ENCODE measurements at places on chromosomes 7 and 10.

DNA sequence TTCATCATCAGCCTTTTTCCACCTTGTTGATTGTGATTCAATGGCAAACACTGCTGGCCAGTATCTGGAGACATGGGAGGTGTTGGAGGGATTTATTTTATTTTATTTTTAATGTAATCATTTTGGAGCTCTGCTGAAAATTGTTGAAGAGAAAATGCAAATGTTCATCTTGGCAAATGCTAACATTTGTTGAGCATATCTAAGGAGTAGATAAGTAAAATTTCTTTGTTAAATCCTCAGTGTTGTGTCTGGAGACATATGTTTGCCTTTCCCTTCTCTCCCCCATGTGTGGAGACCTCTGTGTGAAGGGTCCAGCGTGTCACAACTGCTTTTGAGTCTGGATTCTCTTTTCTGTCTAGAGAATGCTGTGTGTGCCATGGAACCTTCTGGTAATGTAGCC, 300.3 kb downstream of the FZD1 start:
- no peak for DNase-seq

DNA sequence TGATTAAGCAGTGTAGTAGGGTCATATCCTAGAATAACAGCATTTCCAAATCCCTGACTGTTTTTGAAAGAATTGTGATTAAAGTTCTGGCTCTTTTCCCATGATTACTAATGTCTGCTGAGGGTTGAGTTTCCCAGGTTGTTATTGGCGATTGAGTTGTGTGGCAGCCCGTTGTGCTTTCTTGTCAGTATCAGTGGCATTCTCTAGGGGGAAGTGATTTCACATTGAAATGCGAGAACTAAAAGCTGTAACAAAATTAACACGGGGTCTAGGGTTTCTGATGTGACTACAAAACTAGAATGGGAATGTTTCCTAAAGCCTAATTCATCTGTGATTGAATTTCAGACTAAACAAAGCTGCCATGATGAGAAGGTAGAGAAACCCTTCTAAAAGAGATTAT, 349.4 kb downstream of the EXOC4 start:
- no peak for DNase-seq

- DNase-seq: no peak
These were observed at the start of gene MAT1A for GRCh38 chr10:80289451-80290287. Gene MAT1A (minus strand): TSS chr10:80289658. CDS start chr10:80289423, 235 bp downstream.

- no peak for DNase-seq
These were observed 57.5 kb upstream of the CREB5 start for GRCh38 chr7:28354601-28355402.

GRCh38 chr10:30978843-30979242, 52.8 kb downstream of the ZNF438 start:
- DNase-seq: no peak

DNA sequence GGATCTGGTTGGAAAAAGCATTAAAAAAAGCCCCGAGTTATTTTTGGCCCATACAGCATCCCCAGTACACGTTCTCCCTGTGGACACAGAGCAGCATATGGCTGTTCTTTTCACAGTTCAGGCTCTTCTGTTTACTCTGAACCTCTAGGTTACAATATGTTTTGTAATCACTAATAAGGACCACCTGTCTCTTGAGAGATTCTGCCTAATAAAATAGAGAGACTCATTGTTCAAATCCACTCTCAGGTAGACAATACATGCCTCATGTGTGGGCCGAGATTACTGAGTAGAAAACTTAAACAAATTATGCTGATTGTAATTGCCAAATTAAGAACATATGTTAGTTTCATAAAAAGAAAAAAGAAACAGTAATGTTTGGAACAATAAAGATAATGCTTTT, 647.7 kb downstream of the GRM8 start:
- DNase-seq: no peak

DNA sequence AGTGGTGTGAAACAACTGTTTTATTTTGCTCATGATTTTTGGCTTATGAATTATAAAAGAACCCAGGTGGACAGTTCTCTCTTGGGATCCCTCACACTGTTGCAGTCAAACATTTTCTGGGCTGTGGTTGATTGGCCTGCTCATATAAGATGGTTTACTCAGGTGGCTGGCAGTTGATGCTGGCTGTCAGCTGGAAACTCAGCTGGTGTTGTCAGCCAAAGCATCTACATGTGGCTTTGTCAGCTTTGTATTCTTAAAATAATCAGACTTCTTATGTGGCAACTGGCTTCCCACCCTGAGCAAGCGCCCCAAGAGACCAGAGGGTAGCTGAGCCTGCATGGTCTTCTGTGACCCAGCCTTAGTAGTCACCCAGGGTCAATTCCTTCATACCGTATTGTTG, 534.7 kb downstream of the NRG3 start:
- no peak for DNase-seq

GRCh38 chr10:49111320-49111698, 4.0 kb downstream of the VSTM4 start:
- DNase-seq: no peak

DNA sequence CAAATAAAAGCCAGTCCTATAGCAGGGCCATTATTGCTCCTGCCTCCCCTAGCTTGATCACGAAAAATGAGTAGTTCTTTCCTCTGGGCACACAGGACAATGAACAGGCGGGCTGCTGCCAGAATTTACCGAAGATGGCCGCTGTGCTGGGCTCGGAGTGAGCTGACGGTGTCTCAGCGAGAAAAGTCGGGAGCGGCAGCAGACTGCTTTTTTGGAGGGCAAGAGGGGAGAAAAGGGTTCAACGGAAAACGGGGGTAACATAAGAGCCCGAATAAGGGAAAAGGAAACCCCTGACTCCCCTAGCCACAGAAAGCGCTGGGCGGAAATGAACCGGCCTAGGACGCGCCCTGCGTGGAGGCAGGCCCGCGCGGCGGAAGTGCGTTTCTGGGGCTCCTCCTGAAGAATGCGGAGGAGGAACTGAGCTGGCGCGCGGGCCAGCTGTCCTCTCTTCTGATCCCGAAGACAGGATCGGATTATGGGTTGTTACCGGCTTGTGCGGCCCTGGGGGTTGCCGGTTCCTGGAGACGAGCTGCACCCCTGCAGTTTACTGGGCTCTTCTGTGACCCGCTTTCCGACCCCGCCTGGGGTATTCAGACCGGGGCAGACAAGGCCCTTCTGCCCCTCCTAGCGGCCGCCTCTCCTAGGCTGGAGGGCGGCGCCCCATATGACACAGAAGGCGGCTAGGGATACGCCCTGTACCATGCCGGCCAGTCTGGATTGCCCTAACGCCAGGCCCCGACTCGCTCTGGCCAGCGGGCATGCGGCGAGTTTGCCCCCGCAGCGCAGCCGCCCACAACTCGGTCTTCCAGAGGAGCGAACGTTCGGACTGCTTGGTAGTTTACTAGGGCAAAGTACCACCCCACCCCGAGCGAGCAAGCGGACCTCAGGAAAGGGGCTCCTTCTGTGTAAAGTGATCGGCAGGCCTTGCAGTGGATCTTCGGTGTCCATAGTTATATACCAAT, 30.1 kb upstream of the KMT2E start:
- DNase-seq: peak; percentile 81

- peak; percentile 65 for DNase-seq
These were observed 22.9 kb downstream of the GSAP start for GRCh38 chr7:77393261-77393660.

GRCh38 chr7:2843711-2844152, 376 bp downstream of the GNA12 start:
- DNase-seq: no peak

GRCh38 chr10:44056206-44056605, 328.7 kb downstream of the CXCL12 start:
- no peak for DNase-seq

DNA sequence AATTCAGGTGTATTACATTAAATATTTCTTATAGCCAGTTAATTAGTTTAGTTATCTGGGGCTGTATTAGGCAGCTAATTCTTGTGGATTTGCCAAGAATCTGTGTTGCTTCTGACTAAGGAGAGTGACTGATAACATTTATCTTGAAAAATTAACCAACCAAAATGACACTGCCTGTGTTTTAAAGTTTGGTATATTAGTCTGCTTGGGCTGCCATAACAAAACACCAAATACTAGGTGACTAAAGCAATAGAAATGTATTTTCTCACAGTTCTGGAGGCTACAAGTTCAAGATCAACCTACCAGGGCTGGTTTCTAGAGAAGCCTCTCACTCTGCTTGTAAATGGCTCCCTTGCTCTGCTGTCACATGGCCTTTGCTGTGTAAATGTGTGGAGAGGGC, 12.9 kb downstream of the EXOC4 start:
- no peak for DNase-seq

GRCh38 chr7:74502216-74502891, 48.6 kb downstream of the GTF2IRD1 start:
- DNase-seq: no peak

GRCh38 chr7:64907641-64908326, 4.7 kb downstream of the ZNF273 start:
- DNase-seq: no peak

GRCh38 chr10:15236340-15236739, 67.8 kb upstream of the NMT2 start:
- no peak for DNase-seq

- no peak for DNase-seq
These were observed 34.1 kb upstream of the OCM2 start for GRCh38 chr7:98024075-98024474.

DNA sequence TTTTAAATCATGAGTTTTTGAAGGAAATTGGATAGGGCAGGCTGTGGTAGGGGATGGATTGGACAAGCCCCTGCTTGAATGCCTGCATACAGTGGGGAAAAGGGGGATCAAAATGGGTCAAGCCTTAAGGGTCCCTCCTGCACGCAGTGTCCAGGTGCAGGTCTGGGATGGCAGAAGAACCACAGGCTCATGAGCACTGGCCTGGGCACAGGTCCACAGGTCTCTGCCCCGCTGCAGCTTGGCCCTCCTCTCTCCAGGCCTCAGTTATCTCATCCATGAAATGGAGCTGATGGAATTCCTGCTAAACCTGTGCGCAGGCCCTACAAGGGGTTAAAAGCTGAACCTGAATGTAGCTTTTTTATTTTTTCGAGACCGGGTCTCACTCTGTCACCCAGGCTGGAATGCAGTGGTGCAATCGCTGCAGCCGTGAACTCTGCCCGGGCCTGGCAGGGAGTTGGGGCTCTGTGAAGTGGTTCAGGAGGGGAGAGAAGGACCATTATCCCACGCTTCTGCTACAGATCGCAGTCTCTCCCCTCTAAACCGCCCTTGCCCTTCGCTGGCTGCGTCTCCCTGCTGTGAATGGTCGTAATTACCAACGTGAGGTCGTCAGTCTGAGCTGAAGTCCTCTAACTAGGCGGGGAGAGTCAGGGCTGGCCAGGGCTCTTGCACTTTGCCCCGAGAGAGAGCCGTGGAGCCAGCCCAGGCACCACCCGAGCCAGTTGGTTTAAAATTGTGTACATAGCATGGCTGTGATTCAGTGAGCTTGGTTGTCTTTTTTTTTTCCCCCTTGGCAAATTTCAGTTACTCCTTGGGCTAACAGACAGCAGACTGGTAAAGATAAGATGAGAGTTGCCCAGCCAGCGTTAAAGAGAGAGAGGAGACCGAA, 77.5 kb upstream of the GTF2I start:
- no peak for DNase-seq

DNA sequence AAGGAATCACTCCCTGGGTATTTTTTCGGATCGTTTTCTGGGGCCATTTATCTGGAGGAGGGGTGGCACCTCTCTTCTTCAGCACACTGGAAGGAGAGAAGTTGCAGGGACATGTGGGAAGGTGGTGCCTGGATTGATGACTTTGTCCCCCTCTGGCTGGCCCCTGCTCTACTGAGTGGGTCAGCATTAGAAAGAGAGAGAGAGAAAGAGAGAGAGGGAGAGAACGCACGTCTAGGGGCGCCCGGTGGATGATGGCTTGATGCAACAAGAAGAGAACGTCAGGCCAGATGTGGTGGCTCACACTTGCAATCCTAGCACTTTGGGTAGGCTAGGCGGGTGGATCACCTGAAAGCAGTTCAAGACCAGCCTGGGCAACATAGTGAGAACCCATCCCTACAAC, 5.5 kb upstream of the MUC12 start:
- DNase-seq: no peak

- DNase-seq: no peak
These were observed 76.4 kb downstream of the DOCK4 start for GRCh38 chr7:112129655-112130323.

DNA sequence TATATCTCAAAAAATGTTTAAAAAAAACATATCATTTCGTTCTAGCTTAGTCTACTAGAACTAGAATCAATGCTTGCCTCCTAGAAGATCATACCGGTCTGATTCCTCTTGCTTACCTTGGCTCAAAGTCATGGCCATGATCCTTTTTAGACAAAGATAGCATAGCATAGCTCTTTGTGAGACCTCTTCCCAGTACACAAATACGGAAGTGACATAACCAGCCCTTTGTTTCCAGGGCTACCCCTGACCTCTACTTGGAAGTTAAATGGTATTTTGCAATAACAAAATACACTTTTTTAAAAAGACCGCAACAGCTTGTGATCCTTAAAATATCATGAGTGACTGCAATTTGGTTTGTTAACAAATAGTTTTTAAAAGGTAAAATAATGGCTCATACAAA, 130.7 kb upstream of the NOBOX start:
- DNase-seq: no peak

DNA sequence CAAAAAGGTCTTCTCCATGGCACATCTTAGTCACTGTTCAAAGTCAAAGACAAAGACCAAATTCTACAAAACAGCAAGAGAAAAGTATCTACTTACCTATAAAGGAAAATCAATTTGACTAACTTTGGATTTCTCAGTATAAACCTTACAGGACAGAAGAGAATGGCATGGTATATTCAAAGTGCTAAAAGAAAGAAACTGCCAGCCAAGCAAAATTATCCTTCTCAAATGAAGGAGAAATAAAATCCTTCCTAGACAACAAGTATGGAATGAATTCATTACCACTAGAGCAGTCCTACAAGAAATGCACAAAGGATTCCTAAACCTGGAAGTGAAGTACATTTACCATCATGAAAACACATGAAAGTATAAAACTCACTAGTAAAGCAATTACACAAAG, 235.5 kb downstream of the STK31 start:
- DNase-seq: no peak

DNA sequence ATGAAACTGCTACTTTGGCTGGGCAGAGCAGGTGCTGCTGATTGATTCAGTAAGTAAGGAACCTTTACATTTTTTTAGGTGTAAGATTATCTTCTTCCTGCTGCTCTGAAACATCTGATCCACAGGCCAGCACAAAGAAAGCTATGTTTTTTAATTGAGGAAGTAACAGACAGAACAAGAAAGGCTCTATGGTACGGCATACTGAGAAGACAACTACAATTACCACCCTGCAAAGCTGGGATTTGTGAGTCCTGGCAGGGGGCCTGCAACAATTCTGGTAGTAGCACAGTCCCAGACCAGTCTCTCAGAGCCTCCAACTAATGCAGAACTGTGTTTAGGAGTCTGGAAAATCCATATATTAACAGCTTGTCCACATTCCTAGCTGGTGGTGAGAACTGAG, 103.0 kb upstream of the LRRTM3 start:
- DNase-seq: no peak

DNA sequence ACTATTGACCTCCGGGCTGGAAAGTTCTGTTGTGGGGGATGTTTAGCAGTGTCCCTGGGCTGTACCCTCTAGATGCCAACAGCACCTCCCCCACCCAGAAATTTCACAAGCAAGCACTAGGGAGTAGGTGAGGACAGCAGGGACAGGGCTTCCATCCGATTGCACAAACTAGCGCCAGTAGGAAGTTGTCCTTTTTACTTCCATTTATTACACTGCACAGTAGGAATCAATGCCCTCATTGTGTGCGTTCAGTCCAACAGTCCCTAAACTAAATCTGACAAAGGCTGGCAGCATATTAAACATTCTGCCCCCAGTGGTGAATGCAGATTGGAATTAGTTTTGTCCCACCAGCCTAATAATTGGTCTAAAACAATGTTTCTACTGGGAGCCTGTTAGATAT, 6.4 kb upstream of the SOSTDC1 start:
- no peak for DNase-seq

- no peak for DNase-seq
These were observed 115.9 kb downstream of the MICU1 start for GRCh38 chr10:72509941-72510340.

Measured in activated CD4-positive, alpha-beta T cell treated with anti-CD3 and anti-CD28 coated beads, Interleukin-2, amount 50 U/mL, for 24 hours (primary cell).